ENCODE measurements at places on chromosomes 1 and 21.

GRCh38 chr1:243667591-243667990 is 182.5 kb downstream of the AKT3 start:
- DNase-seq, result no peak

GRCh38 chr1:236185687-236186086 is 43.3 kb downstream of the GPR137B start:
- no peak for DNase-seq

DNA sequence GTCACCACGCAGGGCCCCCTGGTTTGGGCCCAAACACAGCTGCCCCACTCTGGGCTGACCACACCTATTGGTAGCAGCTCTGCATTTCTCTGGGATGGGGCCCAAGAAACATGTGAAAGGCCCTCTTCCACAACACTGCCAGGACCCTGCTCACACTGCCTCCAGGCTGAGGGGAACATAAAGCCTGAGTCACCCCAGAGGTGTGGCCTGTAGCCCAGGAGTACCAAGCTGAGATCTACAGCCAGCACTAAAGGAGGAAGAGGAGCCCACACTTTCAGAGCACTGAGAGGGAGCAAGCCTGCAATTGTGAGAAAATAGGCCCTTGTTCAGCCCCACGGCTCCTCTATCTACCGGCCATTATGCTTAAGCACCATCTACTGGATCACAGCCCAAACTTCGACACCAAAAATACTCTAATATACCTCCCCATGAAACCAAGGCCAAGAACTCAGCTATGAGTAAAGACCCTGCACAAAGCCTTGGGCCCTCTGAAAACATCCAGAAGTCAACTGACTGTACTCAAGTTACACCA is 14.4 kb upstream of the OR2T10 start:
- DNase-seq, result no peak

GRCh38 chr1:37001703-37002102 is 32.6 kb downstream of the GRIK3 start:
- DNase-seq, result no peak

DNA sequence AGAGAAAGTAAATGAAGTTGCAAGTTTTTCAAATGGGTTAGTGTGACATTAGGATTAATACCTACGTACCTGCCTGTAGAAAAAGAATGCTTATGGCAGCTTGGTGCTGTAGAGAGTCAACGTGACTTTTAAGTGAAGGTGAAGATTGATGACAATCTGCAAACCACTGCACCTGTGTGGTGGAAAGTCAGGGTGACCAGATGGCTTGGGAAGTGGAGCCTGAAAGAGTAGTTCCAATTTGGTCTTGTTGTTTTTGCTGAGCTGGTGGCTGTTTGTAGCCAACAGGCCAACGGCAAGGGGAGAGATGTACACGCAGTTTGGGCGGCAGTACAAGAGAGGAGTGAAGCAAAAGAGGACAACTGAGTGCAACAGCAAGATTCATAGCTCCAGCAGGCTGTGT is 78.1 kb upstream of the JAK1 start:
- DNase-seq, result no peak

GRCh38 chr21:46093668-46094400 is 4.1 kb upstream of the COL6A2 start:
- DNase-seq, result no peak

- DNase-seq, result no peak
These were observed 47.0 kb upstream of the PLA2G4A start for GRCh38 chr1:186781730-186782129.

GRCh38 chr21:45378258-45378966 is 26.6 kb upstream of the COL18A1 start:
- no peak for DNase-seq

DNA sequence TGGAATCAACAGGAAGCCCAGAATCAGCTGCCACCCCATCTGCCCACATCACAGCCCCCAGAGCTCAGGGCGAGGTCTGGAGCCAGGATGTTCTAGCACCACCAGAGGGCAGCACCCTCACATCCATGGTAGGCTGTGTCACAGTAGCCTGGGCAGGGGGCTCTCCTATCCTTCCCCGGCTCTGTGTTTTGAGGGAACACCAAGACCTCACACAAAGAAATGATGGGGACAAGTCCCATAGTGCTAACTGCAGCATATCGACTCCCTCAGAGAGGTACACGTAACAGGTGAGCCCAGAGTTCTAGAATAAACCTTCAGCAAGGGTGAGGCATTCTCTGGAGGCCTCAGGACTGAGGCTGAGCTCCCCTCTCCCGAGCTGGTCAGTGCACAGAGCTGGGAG is 2.3 kb upstream of the KCNC4 start:
- DNase-seq, result peak; percentile 35

DNA sequence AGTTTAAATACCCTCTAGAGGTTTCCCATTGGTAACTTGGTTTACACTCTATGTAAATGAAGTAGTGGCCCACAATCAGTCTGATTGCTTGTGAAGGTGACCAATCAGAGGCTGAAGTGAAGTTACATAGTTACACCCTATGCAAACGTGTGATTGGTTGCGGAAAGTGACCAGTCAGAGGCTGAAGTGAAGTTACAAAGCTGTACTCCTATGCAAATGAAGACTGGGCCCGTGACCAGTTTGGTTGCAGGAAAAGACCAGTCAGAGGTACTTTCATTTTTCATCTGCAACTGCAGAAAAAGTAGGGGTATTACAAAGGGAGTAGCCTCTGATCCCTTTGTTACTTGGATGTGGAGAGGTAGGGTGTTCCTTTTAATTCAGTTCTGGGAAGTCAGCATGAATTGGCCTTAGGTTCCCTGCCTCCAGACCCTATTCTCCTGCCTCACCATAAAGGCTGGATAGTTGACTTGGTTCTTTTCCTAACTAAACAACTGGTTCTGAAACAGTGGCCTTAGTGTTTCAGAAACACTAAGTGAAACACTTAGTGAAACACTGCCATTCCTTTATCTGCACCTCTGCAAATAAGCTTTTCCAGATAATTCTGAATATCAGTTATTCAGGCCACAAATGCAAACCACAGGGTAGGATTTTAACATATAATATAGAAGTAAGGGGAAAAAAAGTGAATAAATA is 39.3 kb downstream of the MAGI3 start:
- no peak for DNase-seq

DNA sequence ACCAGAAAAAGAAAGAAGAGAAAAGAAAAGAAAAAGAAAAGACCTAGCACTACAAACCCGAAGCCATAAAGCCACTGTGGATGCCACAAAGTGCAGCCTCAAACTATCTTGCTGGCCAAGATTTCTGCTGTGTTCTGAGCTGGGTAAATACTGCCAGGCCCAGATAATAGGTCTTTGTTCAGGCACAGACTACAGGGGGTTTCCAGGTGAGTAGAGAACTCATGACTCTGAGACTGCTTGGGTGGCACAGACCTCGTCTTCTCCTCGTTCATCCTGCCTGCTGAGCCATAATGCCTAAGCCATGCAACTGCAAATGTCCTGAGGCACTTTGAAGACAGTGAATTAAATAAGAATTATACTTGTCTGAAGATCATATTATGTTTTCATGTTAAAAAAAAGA is 651.8 kb downstream of the LMO4 start:
- peak; percentile 65 for DNase-seq

- no peak for DNase-seq
These were observed 89.4 kb upstream of the BCL10 start for GRCh38 chr1:85365851-85366250.

GRCh38 chr1:5576673-5577065 is 415.6 kb downstream of the NPHP4 start:
- no peak for DNase-seq

DNA sequence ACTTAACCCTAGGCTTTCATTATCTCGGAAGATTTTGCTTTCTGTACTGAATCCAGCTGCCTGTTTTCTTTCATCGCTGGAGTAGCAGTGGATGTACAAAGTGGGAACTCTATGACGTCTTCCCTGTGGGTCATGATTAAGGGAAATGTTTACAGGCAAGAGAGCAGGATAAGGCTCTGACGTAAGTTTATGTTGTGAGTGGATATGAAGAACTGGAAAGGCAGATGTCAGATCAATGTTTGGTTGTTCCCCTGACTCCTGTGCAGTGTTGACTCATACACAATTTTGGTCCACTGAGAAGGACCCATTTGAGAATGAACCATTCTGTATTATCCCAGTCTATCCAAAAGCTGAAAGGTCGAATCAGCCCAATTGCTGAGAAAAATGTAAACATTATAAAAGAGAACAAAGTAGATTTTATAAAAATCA is 292.4 kb downstream of the GRIK1 start:
- DNase-seq, result no peak

GRCh38 chr1:206829875-206830274 is 35.5 kb upstream of the IL20 start:
- DNase-seq, result peak; percentile 31

GRCh38 chr1:55062801-55063576 is 23.6 kb downstream of the PCSK9 start:
- DNase-seq, result no peak

- no peak for DNase-seq
These were observed 41.5 kb upstream of the HAO2 start for GRCh38 chr1:119327094-119327449.
